ENCODE measurements at places on chromosomes 5 and 9. TPM values are rescaled to one million over a fixed set of nuclear protein-coding genes. Genes with fewer than 3 reads are reported as not detected.

ANXA2R gene
- 53.1 TPM for total RNA-seq

ANKRD31 gene
- total RNA-seq, result 1.3 TPM

GRCh38 chr9:125906893-125907292 lies 159.7 kb downstream of the PBX3 start:
- no peaks in the 10 kb centered on the region for H3K36me3 ChIP-seq
- H3K27me3 ChIP-seq, result no peaks in the 10 kb centered on the region
- no peaks in the 10 kb centered on the region for H3K4me1 ChIP-seq
- no peak for DNase-seq
- H3K4me3 ChIP-seq, result no peak overlapping the region
- H3K27ac ChIP-seq, result no peak overlapping the region

DNA sequence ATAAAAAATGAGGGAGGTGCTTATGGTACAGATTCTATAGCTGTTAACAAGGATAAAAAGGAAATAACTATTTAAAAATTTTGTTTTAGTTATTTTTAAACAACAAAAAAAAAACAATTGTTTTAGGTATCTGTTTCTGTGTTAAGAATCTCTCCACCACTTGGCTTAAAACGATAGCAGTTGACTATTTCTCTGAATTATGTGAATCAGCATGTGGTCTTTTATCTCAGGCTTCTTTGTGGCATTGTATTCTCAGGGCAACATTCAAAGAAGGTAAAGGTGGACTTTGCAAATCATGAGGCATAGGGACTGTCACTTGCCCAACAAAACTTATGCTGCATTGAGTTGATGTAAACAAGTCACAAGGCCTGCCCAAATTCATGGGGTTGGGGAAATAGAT lies 55.2 kb downstream of the ERBIN start:
- H3K27ac ChIP-seq, result no peak overlapping the region
- H3K4me1 ChIP-seq, result peaks cover 15% of the 10 kb centered on the region
- H3K27me3 ChIP-seq, result no peaks in the 10 kb centered on the region
- no peak overlapping the region for H3K4me3 ChIP-seq
- no peak for DNase-seq

GRCh38 chr5:51669095-51669494 lies 285.8 kb downstream of the ISL1 start:
- H3K27ac ChIP-seq, result no peak overlapping the region
- no peak overlapping the region for H3K4me3 ChIP-seq
- no peaks in the 10 kb centered on the region for H3K4me1 ChIP-seq
- no peaks in the 10 kb centered on the region for H3K27me3 ChIP-seq
- H3K36me3 ChIP-seq, result no peaks in the 10 kb centered on the region
- DNase-seq, result no peak

DNA sequence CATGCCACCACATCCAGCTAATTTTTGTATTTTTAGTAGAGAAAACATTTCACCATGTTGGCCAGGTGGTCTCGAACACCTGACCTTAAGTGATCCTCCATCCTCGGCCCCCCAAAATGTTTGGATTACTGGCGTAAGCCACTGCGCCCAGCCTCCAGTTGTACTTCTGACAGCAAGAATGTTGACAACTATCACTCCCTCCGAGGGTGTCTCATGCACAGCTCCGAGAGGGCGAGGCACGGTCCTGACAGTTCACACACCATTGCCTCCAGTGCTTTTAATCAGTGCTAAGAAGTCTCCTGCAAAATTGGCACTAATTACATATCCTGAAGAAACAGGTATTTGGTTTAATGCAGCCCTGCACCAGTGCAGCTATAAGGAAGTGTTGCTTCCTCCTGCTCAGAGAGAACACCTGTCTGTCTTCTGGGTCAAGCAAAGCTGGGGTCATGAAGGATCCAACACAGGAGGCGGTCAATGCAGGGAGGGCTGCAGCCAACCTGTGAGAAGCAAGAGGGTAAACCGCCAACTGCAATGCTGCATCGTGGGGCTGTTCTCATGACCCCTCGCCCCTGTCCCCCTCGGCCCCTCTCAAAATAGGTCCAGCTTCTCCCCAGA lies 184.0 kb downstream of the MED10 start:
- H3K36me3 ChIP-seq, result no peaks in the 10 kb centered on the region
- no peaks in the 10 kb centered on the region for H3K4me1 ChIP-seq
- no peaks in the 10 kb centered on the region for H3K27me3 ChIP-seq
- no peak overlapping the region for H3K27ac ChIP-seq

- H3K36me3 ChIP-seq, result no peaks in the 10 kb centered on the region
- DNase-seq, result no peak
These were observed 277.0 kb downstream of the SMARCA2 start for GRCh38 chr9:2291980-2292704.

DNA sequence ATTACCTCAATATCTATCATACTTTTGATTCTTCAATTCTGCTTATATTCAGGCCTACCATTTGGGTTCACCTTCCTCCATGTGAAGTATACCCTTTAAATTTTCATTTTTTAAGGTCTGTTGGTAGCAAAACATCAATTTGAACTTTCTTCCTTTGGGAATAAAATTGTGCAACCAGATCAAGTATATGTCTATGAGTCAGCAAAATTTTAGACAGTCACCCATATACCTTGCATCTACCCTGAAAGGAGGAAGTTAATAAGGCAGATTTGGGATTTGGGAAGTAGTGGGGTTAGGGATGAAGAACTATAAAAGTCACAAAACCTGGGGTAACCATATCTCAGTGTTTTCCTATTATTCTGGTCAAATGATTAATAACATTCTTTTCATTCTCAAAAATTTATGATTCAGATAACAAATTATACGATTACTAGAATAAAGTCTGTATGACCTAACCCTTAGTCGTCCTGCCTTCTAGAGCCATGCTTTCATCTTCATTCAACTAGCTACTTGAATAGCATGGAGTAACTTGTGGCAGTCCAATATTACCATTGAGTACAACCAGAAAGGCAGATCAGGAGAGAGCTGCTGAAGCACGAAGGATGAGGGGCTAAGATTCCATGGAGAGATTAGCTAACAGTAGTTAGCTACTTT lies 2.8 kb upstream of the IL33 start:
- H3K36me3 ChIP-seq, result no peaks in the 10 kb centered on the region
- no peak for DNase-seq
- H3K27me3 ChIP-seq, result no peaks in the 10 kb centered on the region
- no peak overlapping the region for H3K27ac ChIP-seq

GRCh38 chr9:132268725-132269352 lies 85.9 kb downstream of the SETX start:
- H3K27ac ChIP-seq, result no peak overlapping the region
- H3K36me3 ChIP-seq, result peaks cover 85% of the 10 kb centered on the region
- H3K4me1 ChIP-seq, result no peaks in the 10 kb centered on the region
- no peak overlapping the region for H3K4me3 ChIP-seq

DNA sequence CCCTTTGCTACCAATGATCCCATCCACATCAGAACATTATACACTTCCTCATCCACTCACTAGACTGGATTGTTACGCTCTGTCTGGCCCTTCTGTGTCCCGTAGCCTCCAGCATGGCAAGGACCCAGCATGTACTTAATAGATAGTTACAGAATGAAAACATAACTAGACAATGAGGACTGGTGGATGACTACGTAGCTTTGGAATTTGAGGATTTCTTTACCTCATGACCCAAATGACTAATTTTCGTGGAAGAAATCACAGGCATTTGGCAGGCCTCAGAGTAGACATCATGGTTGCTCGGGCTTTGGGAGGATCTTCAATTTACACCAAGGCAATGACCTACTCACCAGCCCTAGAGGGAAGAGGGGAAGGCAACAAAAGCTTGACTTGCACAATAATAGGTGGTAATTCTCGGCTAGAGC lies 299.8 kb downstream of the TLE1 start:
- no peaks in the 10 kb centered on the region for H3K4me1 ChIP-seq
- H3K27ac ChIP-seq, result no peak overlapping the region
- DNase-seq, result no peak

DNA sequence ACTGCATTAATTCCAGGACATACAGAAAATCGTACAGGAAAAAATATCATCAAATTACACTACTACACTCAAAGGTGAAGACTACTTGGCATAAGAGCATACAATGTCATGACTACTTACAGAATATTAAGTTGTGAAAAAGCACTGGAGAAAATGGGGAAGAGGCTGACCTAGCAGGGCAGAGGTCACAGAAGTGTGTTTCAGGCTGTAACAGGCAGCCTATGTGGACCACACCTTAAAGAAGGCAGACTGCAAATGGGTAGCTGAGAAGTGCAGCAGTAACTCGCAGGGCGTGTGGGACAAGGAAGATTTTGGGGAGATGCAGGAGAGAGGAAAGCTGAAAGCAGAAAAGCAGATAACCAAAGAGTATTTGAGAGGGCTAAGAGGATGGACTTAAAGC lies 167.0 kb upstream of the PIK3R1 start:
- H3K27me3 ChIP-seq, result no peaks in the 10 kb centered on the region
- DNase-seq, result no peak
- no peaks in the 10 kb centered on the region for H3K4me1 ChIP-seq
- no peak overlapping the region for H3K27ac ChIP-seq

GRCh38 chr5:157817387-157817702 lies 41.6 kb downstream of the CLINT1 start:
- no peak overlapping the region for H3K27ac ChIP-seq
- no peak for DNase-seq
- no peak overlapping the region for H3K4me3 ChIP-seq
- H3K36me3 ChIP-seq, result no peaks in the 10 kb centered on the region
- H3K4me1 ChIP-seq, result no peaks in the 10 kb centered on the region
- no peaks in the 10 kb centered on the region for H3K27me3 ChIP-seq

- H3K36me3 ChIP-seq, result peaks cover 4% of the 10 kb centered on the region
- no peak overlapping the region for H3K4me3 ChIP-seq
- no peaks in the 10 kb centered on the region for H3K4me1 ChIP-seq
- H3K27ac ChIP-seq, result no peak overlapping the region
These were observed 233.1 kb downstream of the RFK start for GRCh38 chr9:76161106-76161505.

DNA sequence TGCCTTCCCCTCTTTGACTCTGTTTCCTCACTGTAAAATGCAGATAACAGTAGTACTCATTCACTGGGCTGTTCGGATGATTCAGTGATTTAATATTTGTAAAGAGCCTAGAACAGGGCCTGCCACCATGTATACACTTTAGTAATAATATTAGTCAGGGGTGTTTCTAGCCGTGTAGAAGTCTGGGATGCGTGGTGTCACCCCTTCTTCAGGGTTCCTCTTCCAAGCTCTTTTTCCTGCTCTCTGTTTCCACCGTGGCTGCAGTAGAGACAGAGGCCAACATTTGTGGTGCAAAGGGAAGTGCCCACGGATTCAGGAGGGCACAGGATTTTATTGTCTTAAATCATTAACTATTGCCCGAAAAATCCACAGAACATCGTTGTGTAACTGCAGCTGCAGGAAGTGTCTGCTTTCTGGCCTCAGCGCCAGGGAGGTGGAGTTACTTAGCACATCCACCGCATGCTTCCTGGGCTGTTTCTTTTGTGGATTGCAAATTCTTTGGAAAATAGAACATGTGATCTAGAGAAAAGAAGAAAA lies 61.7 kb downstream of the TRIO start:
- no peak for DNase-seq
- H3K4me1 ChIP-seq, result no peaks in the 10 kb centered on the region
- no peak overlapping the region for H3K27ac ChIP-seq
- no peak overlapping the region for H3K4me3 ChIP-seq

- no peaks in the 10 kb centered on the region for H3K36me3 ChIP-seq
- H3K4me1 ChIP-seq, result no peaks in the 10 kb centered on the region
- no peak overlapping the region for H3K27ac ChIP-seq
- no peak for DNase-seq
- no peak overlapping the region for H3K4me3 ChIP-seq
These were observed 38.1 kb downstream of the PBX3 start for GRCh38 chr9:125785248-125785751.

DNA sequence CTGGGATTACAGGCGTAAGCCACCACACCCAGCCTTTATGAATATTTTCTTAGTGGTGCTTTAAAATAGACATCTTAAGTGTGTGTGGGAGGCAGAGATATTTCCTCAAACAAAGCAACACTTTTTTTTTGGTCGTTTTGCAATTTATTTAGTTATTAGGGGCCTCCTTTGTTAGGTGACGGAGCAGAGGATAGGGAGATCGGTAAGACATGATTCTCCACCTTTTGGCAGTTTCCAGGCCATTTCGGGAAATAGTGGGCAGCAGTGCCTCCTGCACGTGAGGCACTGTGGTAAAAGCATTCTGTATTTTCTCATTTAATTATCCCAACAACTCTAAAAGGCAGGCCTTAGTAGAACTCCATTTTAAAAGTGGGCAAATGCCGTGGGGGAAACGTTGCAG lies 1.9 kb downstream of the OCLN start:
- H3K4me1 ChIP-seq, result no peaks in the 10 kb centered on the region
- H3K4me3 ChIP-seq, result no peak overlapping the region
- DNase-seq, result no peak

DNA sequence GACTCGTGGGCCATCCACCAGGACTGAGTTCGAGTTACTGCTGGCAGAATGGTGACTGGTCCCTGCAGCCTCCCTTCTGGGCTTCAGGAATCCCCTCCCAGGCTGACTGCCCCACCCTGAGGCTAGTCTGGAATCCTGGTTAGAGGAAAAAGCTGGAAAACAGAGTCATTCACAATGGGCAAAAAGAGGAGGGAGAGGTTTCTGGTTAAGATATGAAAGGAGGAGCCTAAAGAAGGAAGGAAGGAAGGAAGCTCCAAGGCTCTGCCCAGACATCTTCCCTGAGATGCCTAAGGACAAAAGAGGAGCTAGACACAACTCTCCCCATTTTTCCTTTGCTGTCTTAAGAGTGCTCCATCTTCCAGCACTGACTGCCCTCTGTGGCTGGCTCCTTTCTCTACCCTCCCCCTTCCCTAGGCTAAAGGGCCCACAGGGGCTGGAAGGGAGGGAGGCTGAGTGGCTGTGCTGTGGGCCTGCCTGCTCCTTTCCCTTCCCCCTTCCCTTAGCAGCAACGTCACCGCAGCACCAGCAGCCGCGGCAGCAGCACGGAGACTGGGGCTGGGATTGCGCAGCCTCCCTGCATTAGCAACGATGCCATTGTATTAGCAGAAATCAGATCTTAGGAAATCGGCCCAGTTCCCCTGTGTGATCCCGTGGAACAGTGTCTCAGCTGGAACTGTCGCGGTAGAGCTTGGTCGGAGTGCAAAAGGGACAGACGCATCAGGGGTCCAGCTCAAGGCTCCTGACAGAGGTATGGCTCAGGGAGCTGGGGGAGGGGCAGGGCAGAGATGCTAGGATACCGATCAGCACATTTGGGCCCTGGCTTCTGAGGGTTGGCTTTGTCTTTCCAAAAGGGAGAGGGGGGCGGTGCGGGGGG lies 48.7 kb downstream of the RUSC2 start:
- DNase-seq, result no peak
- H3K4me3 ChIP-seq, result no peak overlapping the region
- no peak overlapping the region for H3K27ac ChIP-seq
- peaks cover 12% of the 10 kb centered on the region for H3K27me3 ChIP-seq
- H3K36me3 ChIP-seq, result no peaks in the 10 kb centered on the region
